ENCODE measurements at places on chromosomes 12 and 14. TPM values are rescaled to one million over a fixed set of nuclear protein-coding genes. Genes with fewer than 3 reads are reported as not detected.

Gene HOXC6
- total RNA-seq = 4.0 TPM

Gene POTEM
- total RNA-seq = 67.0 TPM

Gene PPP1R36
- 38.5 TPM for total RNA-seq

Gene ABCC9
- 2.3 TPM for total RNA-seq

Gene MANSC4
- 3.4 TPM for total RNA-seq

Gene C3AR1
- total RNA-seq = 2.8 TPM

Gene LRFN5
- total RNA-seq = 6.8 TPM

Gene TSPAN19
- total RNA-seq = 1.8 TPM

Gene DCN
- total RNA-seq = 329 TPM

Gene SERPINA9
- not detected for total RNA-seq

Gene PLEKHG7
- 0.06 TPM for total RNA-seq

Gene YY1
- 68.2 TPM for total RNA-seq

Gene OR6S1
- total RNA-seq = 0.68 TPM

Gene NTS
- total RNA-seq = not detected

Gene SHMT2
- total RNA-seq = 33.9 TPM

Gene REP15
- total RNA-seq = 1.1 TPM

Gene HPD
- 10.6 TPM for total RNA-seq

- DNase-seq = no peak
These were observed 26.2 kb upstream of the YY1 start for GRCh38 chr14:100212476-100213333.

- DNase-seq = no peak
These were observed 2.4 kb downstream of the E2F7 start for GRCh38 chr12:77062846-77063461.

DNA sequence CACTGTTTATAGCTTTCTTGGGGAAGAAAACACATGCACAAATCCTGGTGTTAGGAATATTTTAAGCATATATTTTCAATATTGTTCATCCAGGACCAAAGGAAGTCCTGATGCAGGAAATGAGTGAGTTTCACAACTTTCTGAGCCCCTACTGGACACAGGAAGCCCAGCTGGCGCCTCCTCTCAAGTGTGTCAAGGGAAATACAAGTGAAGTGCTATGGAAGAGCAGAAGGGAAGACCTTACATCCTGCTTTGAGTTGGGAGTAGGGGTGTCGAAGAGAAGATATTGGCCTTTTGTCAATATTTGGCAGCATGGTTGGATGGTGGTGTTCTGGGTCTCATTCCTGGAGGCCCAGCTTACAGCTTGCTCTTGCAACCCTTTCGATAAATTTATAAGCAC lies 66.1 kb upstream of the ZDHHC17 start:
- no peak for DNase-seq

- DNase-seq = no peak
These were observed 476.1 kb upstream of the SYT1 start for GRCh38 chr12:78388461-78388860.

GRCh38 chr12:57179331-57180086 lies 32.1 kb upstream of the LRP1-AS start:
- DNase-seq = no peak

DNA sequence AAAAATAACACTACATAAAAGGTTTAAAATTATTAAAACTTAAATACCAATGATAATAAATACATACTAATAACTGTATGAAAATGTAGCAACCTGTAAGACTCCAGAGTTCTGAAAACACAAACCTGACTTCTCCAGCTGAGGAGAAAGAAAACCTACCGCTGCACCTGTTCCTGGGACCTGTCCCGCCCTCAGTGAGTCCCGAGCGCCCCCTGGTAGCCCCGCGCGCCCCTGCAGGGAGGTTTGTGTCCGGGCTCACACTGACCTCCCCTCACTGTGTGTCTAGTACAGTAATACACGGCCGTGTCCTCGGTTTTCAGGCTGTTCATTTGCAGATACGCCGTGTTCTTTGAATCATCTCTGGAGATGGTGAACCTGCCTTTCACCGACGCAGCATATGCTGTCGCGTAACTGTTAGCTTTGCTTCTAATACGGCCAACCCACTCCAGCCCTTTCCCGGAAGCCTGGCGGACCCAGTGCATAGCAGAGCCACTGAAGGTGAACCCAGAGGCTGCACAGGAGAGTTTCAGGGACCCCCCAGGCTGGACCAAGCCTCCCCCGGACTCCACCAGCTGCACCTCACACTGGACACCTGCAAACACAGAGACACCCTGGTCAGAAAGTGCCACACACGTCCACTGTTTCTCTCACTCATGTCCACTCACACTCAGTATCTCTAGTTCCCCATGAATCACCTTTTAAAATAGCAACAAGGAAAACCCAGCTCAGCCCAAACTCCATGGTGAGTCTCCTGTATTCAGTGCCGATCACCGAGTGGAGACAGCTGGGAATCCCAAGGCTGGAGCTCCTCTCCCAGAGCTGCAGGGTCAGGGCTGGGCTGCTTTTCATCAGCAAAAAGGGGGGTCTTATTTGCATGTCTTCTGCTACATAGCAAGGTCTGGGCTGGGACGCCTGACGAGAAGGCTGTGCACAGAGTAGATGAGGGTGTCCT lies 1276.3 kb downstream of the TMEM121 start:
- DNase-seq = no peak

DNA sequence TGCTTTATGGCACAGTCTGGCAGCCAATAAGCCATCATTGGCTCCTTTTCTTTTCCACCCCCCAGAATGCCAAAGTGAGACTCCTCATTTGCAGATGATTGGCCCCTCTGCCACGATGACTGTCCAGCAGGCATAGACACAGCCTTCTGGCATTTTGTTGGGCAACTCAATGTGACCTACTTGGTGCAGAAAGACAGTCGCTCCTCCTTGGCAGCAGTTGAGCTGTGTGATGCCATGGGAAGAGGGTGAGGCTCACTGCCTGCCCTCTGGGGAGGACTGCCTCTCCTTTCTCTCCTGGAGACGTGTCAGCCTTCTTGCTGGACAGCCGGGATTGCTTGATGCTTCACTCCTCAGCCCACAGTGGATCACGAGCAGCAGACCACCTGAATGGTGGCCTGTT lies 264.9 kb downstream of the C12orf75 start:
- no peak for DNase-seq

- no peak for DNase-seq
These were observed 53.9 kb downstream of the ZC3H14 start for GRCh38 chr14:88616697-88617096.

DNA sequence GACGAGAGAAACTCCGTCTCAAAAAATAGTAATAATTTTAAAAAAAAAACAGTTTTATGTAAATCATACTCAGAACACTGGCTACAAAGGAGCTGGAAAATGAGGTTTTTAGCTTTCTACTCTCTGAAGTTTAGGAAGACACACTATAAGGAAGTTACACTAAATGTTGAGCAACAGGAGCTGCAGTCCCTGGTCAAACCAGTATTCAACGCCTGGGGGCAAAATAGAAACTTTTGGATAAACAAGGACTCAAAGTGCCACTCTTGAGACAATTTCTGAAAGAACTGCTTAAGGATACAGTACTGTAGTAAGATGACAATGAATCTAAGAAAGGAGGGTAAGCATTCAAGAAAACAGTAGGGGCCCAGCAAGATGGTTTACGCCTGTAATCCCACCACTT lies 29.3 kb downstream of the ACTR6 start:
- DNase-seq = no peak

- DNase-seq = no peak
These were observed 199.5 kb upstream of the SFSWAP start for GRCh38 chr12:131511391-131511802.

DNA sequence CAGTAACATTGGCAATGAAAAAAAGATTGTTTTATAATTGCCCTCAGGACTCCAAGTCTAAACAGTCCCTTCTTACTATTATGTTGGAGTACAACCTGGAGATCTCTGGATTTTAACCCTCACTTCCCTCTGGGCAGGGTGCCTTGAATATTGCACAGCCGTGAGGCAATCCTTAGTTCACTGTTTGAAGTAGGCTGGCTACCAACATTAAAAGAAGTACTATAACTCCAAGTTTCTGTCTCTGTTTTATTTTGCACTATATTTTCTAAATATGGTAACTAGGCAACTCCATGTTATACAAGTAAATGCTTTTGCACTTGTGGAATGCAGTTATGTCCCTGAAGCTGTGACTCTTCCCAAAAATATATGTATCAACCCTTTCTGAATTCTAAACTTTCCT lies 490.7 kb downstream of the EGLN3 start:
- DNase-seq = no peak

- no peak for DNase-seq
These were observed 18.0 kb upstream of the RNASE10 start for GRCh38 chr14:20487396-20487725.

GRCh38 chr12:114744691-114745090 lies 60.7 kb upstream of the TBX3 start:
- DNase-seq = no peak

DNA sequence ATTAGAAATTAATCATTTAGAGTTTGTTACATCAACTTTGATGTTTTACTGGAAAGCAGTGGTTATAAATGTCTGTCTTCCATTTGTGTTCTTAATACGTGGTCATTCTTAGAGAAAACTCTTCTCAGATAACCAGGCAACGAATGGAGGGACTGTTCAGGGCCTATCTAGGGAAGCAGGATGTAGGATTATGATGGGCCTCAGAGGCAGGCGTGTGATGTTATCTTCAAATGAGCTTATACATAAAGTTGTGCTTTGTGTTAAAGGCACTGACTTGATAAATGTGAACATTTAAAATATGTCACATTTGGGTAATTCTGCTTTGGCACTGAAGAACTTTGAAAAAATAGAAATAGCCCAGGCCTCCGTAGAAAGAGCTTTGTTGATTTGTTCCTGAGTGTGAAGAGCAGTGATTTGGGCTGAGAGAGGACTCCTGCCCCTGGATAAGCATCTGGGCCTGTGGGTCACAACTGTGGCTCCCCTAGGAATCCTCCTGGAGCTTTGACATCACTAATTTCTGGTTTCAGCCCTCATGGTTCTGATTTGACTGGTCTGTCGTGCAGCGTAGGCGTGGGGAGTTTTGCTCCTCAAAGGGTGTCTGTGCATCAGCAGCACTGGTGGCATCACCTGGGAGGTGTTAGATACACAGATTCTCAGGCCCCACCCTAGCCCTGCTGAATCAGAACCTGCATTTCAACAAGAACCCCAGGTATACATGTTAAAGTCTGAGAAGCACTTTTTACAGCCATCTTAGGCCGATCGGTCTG lies 55.4 kb downstream of the SAMD4A start:
- DNase-seq = no peak

DNA sequence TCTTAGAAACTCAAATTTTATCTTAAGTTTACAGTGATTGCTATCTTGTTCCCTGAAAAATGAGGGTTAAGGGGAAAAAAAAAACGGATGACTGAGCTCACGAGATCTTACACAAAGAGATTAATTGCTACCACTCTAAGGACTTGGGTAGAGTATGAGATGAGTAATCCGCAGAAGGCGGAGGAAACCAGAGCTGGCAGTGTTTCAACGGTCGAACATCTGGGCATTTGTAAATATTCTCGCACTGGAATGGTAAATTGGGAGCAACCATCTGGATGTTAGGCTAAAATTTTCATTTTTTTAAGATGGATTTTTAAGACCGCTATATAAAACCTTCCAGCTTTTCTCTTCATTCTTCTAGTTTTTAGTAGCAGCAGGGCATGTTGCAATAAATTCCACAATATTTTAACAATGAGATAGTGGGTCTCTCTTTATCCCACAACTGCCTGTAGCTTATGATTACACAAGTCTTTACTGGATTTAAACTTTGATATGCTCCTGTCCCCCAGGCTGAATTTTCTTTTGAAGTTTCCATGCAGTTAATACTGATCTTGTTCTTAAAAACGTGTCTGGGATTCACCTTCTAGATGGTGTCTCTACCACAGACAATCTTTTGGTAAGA lies 1324.1 kb downstream of the AACS start:
- no peak for DNase-seq

DNA sequence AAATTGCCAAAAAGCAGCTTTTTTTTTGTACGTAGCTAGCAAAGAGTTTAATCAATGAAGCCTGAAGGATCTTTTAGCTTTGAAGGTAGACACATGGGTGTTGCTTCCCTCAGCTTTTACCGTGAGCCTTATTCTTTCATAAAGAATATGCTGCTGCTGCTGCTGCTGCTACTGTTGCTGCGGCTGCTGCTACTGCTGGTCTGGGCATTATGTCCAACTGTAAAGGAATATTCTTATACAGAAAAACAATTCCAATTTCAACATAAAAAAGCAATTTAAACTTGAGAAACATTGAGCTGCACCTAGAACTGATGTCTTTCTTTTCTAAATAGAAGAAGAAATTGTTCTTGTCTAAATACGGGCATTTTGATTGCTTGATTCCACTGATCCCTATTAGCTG lies 38.9 kb upstream of the PPP1R12A start:
- no peak for DNase-seq

GRCh38 chr12:58745348-58746125 lies 174.8 kb downstream of the LRIG3 start:
- DNase-seq = no peak

DNA sequence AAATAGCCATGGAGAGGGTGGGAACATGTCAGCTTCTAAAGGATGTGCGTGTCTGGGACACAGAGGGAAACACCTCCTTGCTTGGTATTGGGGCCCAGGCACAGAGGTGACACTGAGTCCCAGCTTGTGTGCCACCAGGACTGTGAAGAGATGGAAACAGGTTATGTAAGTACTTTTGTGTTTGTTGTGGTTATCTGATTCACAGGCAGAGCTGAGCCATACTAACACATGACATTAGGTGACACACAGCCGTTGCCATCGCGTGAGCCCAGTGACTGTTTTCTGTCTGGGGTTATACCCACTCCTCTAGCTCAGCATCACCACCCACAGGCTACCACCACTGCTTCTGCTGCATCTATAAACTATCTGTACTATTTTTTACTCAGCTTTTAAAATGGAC lies 12.1 kb upstream of the FLVCR2 start:
- DNase-seq = no peak

DNA sequence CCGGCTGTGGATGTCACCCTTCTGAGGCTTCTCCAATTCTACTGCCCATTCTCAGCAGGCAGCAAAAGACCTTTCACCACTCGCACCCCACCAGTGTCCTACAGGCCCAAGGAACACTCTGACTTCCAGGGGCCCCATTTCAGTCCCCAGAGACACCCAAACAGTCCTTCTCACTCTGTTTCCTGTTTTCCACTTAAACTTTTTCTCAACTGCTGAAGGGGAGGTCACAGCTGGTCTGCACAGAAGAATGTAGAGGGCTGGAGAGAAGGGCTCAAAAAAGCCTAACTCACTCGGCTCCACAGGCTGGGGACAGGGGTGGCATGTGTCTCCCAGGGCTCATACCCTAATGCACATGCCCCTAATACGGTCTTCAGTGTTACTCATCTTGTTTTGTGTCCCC lies 4.2 kb upstream of the DTX1 start:
- DNase-seq = no peak

DNA sequence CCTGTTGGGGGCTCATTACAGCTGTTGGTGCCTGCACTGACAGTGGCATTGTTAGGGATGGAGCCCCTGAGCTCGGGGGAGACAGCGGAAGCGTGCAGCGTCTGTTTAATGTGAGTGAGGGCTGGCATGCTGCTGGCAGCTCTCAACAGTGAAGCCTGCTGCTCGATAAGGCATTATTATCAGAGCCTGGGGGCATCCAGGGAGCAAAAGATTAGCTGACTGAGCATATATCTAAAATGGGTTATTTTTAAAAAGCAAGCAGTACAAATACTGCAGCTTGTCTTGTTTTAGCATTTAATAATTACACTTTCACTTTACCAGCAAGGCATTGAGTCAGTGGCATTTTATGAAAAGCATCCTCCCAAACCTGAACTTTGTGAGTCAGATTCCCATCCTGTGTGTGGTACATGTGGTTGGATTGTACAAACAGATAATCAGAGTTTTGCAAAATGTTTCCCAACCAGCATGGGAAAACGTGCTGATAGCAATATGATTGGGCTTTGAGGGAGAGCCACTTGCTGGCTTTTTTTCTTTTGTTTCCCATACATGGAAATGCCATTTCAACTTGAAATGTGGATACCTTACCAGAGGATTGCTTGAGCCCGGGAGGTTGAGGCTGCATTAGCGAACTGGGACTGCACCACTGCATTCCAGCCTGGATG lies 150.8 kb downstream of the PRKCH start:
- DNase-seq = no peak
